Stimulated activated CD4-positive, alpha-beta T cell treated with anti-CD3 and anti-CD28 coated beads, TNF-alpha, amount 100 ng/mL, for 48 hours (primary cell): ENCODE measurements at places on chromosomes 4 and X.

DNA sequence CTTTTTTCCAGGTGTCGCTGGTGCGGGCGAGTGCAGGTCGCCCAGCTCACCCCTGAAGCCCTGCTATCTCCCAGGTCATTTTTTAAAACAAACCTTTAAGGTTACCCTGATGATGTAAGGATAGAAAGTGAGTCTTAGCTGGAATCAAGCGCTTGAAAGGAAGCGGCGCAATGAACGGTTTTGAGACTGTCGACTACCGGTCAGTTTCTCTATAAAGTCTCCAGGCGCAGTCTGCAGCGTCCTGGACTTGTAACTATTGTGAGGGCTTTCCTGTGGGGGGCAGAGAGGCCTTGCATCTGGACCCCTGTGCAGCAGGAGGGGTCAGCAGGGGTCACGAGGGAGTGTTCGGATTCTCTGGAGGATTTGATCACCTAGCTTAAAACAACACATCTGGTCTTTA is 1.6 kb downstream of the KIT start:
- no peak for DNase-seq

GRCh38 chrX:155966876-155967275 is 30.6 kb upstream of the IL9R start:
- peak; percentile 3 for DNase-seq

DNA sequence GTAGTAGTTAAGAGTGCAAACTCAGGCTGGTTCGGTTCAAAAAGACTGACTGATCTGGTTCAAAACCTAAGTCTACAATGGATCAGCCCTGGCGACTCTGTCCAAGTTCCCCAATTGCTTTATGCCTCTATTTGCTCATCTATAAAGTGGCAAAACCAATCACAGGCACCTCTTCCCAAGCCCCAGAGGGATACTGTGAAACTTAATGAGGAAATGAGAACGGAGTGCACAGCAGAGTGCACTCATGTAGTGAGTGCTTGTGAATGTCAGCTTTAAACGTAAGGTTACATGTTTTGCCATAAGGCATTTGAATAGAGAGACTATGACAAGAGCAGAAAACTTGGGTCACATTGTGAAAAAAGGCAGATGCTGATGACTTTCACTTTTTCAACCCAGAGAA is 199.7 kb upstream of the KLF3 start:
- no peak for DNase-seq

- no peak for DNase-seq
Measured at GRCh38 chrX:12614266-12614665, 176.9 kb upstream of the PRPS2 start.

- no peak for DNase-seq
Measured at GRCh38 chr4:35836596-35836995, 407.7 kb downstream of the ARAP2 start.

- DNase-seq, result no peak
Measured at GRCh38 chr4:30536231-30536630, 183.9 kb upstream of the PCDH7 start.

DNA sequence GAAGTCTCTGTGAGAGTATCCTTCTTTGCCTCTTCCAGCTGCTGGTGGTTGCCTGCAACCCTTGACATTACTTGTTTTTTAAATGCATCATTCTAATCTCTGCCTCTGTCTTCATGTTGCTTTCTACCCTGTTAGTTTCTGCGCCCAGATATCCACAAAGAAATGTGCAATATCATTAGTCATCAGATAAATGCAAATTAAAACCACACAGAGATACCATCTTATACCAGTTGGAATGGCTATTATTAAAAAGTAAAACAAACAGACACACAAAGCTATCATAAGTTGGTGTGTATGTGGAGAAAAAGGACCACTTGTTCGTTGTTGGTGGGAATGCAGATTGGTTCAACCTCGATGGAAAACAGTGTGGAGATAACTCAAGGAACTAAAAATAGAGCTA is 517.4 kb downstream of the FAT4 start:
- no peak for DNase-seq

GRCh38 chr4:66073961-66074360 is 403.7 kb upstream of the EPHA5 start:
- no peak for DNase-seq

- DNase-seq, result no peak
Measured at GRCh38 chr4:141636771-141637460, 533 bp downstream of the IL15 start.

- DNase-seq, result no peak
Measured at GRCh38 chrX:52277666-52278065, 91.2 kb upstream of the XAGE2 start.

- DNase-seq, result no peak
Measured at GRCh38 chr4:167421201-167421600, 186.9 kb upstream of the SPOCK3 start.

GRCh38 chrX:7828594-7828993 is 14.4 kb upstream of the VCX start:
- no peak for DNase-seq

- DNase-seq, result no peak
Measured at GRCh38 chrX:111467896-111468295, 43.5 kb upstream of the SERTM2 start.

DNA sequence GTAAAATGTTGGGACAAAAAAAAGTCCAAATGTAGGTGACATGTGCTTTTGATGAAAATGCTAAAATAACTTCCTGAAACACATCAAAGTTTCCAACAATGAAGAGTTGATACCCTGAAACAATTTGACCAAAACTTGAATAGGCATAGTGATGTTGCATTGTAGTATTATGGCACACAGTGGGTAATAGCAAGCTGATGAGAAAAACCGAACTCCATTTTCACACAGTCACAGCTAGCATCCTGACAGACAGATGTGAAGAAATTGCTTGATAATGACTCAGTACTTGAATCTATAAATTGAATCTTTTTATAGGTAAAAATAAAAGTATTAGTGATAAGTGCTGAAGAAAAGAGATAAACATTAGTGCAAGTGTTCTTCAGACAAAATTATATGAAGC is 122.5 kb downstream of the ELOVL6 start:
- DNase-seq, result no peak

- no peak for DNase-seq
Measured at GRCh38 chr4:159227984-159228383, 125.1 kb downstream of the RAPGEF2 start.

- DNase-seq, result no peak
Measured at GRCh38 chrX:116399681-116400080, 36.7 kb upstream of the SLC6A14 start.

DNA sequence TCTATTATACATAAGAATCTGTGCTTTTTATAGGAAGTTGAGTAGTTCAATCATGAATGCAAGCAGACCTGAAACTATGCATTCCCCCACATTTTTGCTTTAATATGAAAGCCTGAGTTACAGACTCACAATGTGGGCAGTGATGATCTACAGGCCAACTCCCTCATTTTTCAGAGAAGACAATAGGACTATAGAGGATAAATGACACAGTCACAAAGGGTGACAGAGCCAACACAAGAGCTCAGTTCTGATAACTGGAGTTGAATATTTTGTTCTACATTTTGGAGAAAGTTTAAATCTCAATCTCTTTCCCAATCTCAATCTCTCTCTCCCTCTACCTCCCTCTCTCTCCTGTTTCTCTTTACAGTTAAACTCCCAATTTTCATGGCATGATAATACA is 27.0 kb downstream of the MBNL3 start:
- no peak for DNase-seq

- no peak for DNase-seq
Measured at GRCh38 chr4:8280158-8280875, 10.8 kb downstream of the HTRA3 start.

- no peak for DNase-seq
Measured at GRCh38 chr4:185232370-185232769, 23.0 kb downstream of the SNX25 start.

GRCh38 chr4:101329592-101329991 is 17.7 kb downstream of the PPP3CA start:
- DNase-seq, result no peak
